NCI-H1436 treated with DMSO at 0.1 percent for 48 hours (cell line): ENCODE measurements at places on chromosomes 1 and 21.

DNA sequence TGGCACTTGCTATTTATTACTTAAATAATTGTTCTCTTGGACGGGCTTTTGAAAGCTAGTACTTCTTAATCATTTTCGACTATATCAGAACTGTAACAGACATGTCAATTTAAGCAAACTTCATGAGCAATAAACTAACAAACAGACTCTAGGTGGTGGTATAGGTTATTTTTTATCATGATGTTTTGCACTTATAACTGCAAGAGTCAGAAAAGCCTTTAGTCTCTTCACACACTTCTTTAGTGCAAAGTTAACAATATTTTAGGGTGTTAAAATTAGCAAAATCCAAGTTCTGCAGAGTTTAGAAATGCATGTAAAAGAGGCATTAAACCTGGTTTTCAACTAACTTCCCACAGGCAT is 2.2 kb downstream of the NRIP1 start:
- no peak for DNase-seq

GRCh38 chr1:39268112-39268581 is 63.7 kb downstream of the MACF1 start:
- DNase-seq, result peak; percentile 49

DNA sequence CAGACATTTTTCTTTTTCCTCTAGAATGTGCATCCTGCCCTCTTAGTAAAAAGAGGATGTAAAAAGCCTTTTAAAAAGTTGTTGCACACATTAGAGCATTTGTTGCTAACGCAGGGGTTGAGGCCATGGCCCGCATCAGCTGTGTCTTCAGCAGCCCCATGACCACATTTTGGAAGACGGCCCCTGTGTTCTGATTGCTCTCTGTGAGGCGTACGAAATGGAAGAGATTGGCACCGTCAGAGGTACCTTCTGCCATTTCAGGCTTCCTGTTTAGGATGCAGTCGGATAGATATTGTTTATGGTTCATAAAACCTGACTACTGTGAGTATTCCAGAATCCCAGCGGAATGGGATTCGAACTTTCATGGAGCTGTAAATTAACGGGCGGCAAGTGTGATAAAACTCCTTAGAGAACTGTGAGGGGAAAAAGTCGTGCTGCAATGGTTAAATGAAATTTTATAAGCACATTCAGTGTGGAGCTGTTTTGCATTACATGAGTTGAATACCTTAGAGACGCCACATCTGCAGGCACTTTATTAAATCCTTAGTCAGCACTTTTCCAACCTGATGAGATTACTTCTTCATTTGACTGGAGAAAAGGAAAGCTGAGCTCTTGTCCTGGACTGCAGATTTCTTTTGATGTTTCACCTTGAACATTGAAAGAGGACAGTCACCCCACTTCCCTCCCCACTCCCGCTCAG is 273.9 kb downstream of the TM2D1 start:
- DNase-seq, result no peak

- DNase-seq, result no peak
Observed at GRCh38 chr1:185473186-185473585, 156.1 kb upstream of the IVNS1ABP start.

DNA sequence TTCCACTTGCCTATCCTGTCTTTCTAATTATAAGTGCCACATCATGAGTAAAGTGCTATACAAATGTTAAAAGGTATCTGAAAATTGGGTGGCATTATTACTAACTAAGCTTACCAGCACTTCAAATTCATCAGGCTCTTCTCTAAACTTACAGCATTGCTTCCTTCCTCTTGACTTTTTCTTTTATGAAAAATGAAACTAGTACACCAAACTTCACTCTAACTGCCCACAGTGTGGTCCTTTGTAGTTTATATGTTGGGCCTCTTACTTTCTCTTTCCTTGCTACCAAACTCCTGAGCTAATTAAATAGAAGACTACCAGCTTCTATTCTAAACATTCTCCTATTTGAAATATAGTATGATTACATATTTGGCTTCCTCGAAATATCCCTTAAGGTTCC is 81.8 kb downstream of the NOTCH2 start:
- DNase-seq, result no peak

- DNase-seq, result no peak
Observed at GRCh38 chr1:190658907-190659306, 181.2 kb upstream of the BRINP3 start.

DNA sequence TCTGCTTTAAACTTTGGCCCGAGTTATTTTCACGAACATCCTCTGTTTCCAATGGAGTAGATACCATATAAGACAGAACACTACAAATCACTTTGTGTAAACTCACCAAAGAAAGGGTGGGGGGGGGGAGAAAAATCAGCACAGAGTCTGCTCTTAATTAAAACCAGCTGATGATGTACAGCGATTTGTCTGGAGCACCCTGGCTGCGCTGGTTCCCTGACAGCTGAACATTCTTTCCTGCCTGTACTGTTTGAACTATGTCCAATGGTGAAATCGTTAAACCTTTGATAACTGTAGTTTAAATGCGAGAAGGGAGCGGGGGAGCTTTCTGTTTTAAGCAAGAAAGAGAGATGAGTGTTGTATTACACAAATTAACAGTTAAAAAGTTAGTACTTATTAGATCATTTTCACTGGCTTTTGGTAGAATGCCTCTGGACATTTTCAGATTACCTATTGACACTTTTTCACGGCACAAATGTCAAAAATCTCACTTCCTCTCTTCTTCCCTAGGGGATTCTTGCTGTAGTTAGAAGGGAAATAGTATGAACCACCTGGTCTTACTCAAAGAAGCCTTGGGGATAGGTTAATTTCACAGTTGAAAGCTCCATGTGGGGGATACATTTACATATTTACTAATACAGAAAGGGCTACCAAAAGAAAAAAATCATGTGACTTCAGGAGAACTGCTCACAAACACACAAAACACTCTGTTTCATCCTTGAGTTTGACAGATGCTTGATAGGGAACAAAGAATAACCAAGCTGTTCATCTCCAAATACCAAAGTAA is 140.2 kb upstream of the RUNX1 start:
- DNase-seq, result no peak

DNA sequence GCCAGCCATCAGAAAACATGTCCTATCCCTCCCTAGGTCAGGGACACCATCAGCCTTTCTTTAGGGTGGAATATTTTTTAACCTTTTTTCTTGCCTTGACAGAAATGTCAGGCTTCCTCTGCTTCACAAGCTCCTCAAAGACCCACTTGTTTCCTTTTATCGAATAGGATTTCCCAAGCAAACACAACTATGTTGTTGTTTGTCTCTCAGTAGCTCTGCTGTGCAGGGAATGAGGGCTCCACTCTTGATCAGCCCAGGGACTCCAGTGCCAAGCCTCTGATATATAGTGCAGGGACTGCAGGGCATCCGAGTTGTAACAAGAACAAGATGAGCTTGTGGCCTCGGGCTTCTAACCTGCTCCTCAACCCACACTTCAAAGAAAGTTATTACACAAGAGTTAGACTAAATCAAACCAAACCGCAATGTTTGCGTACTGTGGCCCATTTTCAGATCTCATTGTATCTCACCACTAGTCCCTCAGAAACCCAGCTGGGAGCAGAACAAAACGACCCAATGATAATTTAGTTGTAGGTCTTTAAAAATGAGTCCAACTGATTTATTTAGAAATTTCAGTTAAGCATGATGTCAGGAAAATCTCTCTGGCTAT is 108.1 kb downstream of the ATG4C start:
- DNase-seq, result no peak

GRCh38 chr1:224052772-224053171 is 61.1 kb upstream of the FBXO28 start:
- DNase-seq, result no peak

DNA sequence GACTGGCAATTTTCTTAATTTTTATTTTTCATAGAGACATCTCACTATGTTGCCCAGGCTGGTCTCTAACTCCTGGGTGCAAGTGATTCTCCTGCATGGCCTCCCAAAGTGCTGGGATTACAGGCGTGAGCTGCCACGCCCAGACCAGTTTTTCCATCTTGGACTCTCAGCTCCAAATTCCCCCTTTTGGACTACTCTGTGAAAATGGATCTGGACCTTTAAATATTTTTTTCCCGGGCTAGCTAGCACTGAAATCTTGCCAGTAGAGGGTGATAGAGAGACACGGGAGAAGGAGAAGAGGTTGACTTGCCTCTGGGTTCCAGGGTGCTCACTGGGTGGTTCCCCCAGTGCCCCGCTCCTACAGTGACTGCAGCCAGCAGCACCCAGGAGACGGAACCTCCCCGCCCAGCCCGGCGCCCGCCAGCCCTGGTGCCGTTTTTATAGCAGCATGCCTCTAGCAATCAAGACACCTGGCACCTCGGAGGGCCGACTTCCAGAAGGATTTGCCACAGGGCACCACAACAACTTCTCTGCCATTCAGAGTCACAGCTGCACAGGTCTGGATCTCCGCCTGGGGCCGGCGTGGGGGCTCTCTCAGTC is 34.7 kb upstream of the SCCPDH start:
- peak; percentile 60 for DNase-seq

DNA sequence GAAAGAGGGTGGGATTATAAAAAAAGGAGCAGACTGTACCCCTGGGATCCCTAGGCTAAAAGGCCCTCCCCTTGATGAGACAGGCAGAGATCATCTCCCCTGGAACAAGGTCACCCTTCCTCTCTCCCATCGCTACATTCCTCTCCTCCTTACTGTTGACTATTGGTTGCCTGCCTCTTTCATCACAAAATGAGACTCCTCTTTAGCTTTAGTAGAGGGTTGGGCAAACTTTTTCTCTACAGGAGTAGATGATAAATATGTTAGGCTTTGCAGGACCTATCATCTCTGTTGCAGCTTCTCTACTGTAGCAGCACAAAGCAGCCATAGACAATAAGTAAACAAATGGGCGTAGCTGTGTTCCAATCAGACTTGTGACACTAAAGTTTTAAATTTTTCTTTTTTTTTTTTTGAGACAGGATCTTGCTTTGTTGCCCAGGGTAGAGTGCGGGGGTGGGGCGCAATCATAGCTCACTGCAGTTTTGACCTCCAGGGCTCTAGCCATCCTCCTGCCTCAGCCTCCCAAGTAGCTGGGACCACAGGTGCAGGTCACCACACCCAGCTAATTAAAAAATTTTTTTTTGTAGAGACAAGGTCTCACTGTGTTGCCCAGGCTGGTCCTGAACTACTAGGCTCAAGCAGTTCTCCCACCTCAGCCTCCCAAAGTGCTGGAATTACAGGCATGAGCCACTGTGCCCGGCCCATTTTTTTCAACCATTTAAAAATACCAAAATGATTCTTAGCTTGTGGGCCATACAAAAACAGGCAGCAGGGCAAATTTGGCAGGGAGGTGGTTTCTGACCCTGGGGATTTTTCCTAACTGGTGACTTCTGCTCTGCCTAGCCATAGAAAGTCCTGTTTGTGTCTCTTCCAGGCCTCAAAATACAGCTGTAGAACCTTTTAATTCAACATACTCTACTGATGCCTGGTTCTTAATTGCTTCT is 15.1 kb downstream of the MCL1 start:
- no peak for DNase-seq

DNA sequence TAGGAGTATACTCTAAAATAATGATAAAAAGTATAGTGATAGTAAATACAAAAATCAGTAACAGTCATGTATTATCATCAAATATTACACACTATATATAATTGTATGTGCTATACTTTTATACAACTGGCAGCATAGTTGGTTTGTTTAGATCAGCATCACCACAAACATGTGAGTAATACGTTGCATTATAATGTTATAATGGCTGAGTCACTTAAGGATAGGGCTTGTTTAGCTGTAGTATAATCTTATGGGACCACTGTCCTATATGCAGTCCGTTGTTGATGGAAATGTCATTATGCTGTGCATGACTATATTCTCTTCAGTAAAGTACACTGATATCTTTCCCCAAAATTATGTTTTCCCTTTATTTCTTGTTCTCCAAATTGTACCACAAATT is 92.8 kb downstream of the LYPLAL1 start:
- no peak for DNase-seq
